Activated CD4-positive, alpha-beta T cell treated with anti-CD3 and anti-CD28 coated beads, Interleukin-10, Interleukin-2, amounts not matched to agents 100 ng/mL and 50 ng/mL, durations not matched to agents 16 hours and 8 hours (primary cell): ENCODE measurements at places on chromosomes 5 and 9.
A peak's percentile ranks its signal among the peaks of the same experiment; 100 is the strongest.

DNA sequence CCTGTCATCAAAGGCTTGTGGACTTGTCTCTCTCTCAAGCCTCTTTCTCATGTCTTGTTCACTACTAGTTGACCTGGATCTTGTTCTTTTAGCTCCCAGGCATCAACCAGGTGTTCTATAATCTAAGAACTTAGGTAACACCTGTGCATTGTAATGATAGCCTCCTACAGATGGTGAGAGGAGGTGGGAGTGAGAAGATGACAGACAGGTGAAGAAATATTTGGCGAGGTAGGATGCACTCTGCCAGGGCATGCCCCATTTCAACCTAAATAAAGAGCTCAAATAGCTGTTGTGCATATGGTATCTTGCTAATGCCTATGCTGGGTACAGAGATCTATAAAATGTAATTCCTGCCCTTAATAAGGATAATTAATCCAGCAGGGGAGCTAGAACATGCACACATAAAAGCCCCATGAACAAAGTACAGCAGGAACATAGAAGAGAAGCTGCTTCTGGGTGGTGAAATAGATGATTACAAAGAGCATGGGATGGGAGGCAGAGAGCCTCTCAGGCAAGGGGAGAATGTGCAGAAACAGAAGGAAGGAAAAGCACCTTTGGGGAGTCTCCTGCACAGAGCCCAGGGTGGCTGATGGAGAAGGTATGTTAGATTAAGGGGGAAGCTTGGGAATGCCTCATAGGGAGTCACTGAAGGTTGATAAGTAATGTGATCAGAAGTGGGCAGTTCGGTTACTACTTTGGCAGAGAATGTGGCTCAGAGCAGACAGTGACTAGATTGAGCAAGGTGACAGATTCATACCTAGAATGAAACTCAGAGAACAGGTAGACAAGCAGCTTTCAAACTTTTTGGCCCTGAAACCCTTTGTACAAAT lies 28.0 kb upstream of the PLIN2 start:
- DNase-seq: peak; percentile 56

- DNase-seq: no peak
These were observed 63.4 kb upstream of the RNU6ATAC start for GRCh38 chr9:134227451-134228411.

- DNase-seq: no peak
These were observed 49.2 kb upstream of the NTRK2 start for GRCh38 chr9:84620338-84620737.

DNA sequence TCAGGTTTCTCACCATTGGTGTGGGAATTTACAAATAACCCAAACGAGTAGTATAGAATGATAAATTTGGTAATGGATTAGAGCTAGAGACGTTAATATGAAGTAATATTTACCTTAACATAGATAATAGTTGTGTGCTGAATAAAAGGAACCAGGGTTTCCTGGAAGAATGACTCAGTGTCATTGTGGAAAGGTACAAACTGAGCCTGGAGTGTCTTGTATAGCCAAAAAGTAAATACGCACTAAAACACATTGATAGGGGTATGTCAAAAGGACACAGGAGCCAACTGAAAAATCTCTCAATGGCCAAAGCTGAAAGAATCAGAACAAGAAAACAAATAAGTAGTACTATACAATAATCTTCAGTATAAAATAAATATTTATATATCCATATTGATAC lies 363.5 kb downstream of the SLCO4C1 start:
- DNase-seq: no peak

DNA sequence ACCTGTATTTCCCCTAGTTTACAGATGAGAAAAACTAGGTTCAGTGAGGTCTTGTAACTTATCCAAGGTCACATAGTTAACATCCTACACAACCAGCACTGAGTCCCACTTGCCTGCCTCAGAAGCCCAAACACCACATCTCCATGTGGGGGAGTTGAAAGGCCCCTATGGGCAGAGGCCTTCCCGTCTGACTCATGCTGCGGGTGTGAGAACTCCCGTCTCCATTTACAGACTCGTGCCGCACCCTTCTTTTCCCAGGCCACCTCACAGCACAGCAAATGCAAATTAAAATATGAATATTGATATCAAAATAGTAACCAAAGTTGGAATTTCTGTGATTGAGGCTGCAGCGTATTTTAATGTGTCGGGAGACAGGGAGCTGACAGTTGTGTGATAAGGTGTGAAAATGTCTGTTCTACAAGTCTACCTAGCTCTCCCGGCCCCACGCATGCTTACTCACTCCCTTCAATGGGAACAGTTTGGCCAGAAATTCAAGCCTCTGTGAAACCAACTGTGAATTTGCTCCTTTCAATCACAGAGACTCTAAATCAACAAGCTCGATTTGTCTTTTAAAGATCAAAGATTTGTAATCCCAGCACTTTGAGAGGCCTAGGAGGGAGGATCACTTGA lies 90.1 kb downstream of the CRB2 start:
- DNase-seq: no peak

GRCh38 chr5:176365351-176366231 lies at the start of gene ARL10:
Gene ARL10, plus strand, starts transcription at chr5:176365487. Its CDS starts 77 bp downstream, at chr5:176365564.
- DNase-seq: peak; percentile 68

DNA sequence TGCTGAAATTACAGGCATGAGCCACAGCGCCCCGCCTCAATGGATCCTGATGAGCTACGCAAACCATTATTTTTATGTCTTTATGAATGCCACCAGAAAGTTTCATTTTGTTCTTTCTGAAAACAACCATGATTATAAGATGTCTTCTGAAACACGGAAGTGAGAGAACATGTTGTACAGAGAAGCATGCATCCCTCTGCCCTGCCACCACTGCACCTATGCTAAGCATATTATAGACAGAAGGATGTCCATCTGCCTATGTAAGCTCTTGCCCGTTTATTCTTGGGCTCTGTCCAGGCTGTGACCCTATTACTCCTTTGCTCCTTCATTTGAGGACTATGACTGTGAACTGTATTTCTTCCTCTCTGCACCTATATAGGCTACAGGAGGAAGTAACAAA lies 74.3 kb downstream of the GRAMD2B start:
- DNase-seq: no peak

- DNase-seq: peak; percentile 41
These were observed 115.9 kb upstream of the SH3GL2 start for GRCh38 chr9:17462869-17463464.

- DNase-seq: no peak
These were observed 6.8 kb upstream of the CCL21 start for GRCh38 chr9:34716711-34717110.
